ENCODE measurements at places on chromosomes 3 and 15.

- no peak for DNase-seq
Observed at GRCh38 chr3:65178703-65179102, 490.9 kb upstream of the ADAMTS9 start.

- no peak for DNase-seq
Observed at GRCh38 chr3:110680450-110680849, 391.2 kb upstream of the NECTIN3 start.

- no peak for DNase-seq
Observed at GRCh38 chr3:102727340-102727739, 292.5 kb downstream of the ZPLD1 start.

DNA sequence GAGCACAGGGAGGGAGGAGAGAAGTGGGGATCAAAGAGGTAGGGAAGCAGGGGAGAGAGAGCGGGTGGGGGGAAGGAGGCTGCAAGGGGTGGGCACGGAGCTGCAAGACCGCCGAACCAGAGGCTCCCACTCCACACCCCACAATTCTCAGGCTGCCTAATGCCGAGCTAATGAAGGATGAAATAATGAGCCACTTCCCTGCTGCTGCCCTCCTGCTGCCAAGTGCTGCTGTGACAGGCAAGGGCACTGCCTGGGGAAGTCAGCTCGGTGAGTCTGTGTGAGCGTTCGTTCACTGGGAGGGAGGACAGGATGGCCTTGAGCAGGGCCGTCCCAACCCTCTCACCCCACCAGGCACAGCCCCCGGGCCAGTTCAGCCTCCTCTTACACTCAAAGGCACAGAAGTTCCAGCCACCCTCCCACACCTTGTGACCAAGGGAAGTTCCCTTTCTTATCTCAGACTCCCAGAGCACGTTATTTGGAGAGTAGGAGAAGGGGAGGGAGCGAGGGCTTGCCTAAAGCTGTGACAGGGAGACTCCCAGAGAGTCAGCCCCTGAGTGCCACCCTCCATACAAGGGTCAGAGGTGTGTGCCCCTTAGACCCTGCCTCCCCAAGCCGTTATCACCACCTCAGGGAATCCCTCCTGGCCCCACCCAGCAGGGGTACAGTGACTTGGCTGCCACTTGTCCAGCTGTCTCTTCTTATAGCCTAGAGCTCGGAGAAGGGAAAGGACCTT, 12.4 kb downstream of the GLYCTK start:
- no peak for DNase-seq

DNA sequence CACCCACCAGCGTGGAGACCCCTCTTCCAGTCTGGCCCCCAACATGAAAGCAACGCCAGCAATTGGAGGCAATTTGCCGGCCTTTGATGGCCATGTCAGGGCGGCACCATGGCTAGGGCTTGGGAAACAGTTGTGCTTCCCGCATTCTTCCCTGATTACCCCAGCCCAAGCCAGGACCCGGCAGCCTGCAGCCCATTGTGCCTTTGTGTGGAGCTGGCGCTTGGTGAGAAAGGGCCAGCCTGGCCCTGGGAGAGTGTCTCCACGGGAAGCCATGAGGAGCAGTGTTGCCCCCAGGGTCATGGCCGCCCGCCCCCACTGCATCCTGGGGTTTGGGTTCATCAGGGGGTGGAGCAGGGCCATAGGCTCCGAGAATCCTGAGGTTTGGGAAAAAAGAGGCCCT, 66.0 kb downstream of the DNAJB8 start:
- no peak for DNase-seq

GRCh38 chr15:65525622-65526021, 4.6 kb upstream of the HACD3 start:
- no peak for DNase-seq

- peak; percentile 64 for DNase-seq
Observed at GRCh38 chr3:124298951-124299350, 307.0 kb upstream of the ROPN1 start.

DNA sequence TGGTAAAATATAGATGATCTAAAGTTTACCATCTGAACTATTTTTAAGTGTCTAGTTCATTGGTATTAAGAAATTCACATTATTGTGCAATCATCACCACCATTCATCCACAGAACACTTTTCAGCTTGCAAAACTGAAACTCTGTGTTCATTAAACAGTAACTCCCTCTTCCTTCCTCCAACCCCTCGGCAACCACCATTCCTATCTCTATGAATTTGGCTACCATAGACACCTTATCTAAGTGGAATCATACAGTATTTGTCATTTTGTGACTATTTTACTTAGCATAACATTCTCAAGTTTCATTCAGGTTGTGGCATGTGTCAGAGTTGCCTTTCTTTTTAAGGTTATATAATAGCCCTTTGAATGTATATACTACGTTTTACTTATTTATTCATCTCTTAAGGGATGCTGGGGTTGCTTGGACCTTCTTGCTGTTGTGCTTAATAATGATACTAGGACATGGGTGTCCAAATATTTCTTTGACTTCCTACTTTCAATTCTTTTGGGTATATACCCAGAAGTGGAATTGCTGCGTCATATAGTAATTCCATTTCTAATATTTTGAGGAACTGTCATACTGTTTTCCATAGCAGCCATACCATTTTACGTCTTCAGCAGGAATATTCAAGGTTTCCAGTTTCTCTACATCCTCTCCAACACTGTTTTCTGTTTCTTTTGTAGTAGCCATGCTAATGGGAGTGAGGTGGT, 20.9 kb downstream of the KAT2B start:
- DNase-seq: no peak

All from ACHN (cell line).